ENCODE measurements at places on chromosomes 11 and 22.

DNA sequence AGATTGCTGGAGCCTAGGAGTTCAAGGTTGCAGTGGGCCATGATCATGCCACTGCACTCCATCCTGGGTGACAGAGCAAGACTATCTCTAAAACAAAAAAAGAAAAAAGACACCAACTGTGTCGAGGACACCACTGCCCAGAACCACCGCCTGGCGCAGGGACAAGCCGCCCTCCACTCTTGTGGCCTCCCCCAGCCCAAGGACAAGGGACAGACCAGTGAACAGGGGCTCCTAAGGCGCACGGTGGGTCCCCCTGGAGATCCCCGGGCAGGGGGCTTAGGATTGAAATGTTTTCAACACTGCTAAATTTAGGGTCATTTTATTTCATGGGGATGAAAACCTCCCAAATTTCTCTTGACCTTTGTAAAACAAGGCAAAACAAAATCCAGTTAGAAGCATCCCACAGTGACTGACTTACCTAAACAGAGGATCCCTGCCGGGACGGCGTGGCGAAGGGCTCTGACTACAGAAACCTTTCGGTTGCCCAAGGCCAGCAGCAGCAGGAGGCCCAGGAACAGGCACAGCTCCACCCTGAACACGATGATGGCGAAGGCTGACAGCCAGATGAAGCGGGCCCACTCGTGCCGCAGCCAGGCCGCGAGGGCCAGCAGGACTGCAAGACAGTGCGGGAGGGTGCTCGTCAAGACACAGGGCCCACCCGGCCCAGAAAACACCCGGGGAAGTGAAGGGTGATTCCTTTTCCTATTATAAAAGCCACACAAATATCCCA, 8.6 kb downstream of the ALG12 start:
- DNase-seq: no peak

GRCh38 chr11:37107831-37108230, 509.8 kb upstream of the RAG2 start:
- no peak for DNase-seq

DNA sequence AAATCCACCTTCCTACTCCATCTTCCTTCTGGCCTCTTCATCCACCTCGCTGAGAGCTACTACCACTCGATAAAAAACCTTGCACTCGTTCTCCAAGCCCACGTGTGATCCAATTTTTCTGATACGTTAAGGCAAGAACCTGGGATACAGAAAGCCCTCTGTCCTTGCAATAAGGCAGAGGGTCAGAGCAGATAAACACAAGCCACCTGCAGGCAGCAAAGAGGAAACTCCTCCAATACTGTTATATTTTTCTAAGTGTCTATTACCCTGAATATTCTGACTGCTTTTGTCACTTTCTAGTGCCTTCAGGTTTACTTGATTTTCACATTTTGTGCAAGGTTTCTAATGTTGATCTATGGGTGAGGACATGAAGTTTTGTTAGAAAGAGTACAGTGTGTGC, 26.6 kb downstream of the TRIM5 start:
- DNase-seq: no peak

GRCh38 chr11:111305876-111306275, 7.5 kb downstream of the POU2AF3 start:
- no peak for DNase-seq

- no peak for DNase-seq
These were observed 127.4 kb upstream of the OPCML start for GRCh38 chr11:133659538-133660201.

DNA sequence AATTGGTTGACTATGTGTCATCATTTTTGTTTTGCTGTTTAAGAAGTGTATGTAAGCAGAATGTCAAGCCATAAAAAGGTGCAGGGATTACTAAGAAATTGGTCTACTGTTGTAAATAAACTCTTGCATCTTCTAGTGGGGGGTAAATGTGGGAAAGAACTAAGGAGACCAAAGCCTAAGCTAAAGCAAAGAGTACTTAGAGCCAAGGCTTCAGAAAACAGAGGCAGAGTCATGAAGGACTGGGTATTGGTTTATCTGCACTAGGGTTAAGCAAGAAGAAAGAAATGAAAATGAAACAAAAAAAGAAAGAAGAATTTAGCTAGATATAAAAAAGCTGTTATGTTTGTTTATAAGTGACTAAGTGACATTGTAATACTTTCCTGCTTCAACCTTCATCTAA, 628.1 kb downstream of the METTL15 start:
- DNase-seq: no peak

DNA sequence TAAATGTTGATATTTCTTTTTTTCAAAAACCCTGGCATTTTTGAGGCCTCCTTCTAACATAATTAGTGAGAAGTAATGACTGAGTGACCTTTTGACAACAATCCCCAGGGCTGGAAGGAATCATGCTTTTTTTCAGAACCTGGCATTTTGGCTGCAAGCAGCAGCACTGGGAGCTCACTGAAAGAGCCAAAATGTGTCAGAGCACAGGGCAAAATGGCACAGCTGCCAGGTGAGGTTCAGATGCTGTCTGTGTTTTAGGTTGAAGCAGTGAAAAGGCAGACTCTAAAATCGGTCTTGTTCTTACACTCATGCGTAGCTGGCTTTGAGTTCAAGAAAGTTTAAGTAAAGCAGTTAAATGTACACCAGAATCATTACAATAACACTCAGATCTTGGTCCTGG, 1063.8 kb downstream of the DLG2 start:
- DNase-seq: no peak

DNA sequence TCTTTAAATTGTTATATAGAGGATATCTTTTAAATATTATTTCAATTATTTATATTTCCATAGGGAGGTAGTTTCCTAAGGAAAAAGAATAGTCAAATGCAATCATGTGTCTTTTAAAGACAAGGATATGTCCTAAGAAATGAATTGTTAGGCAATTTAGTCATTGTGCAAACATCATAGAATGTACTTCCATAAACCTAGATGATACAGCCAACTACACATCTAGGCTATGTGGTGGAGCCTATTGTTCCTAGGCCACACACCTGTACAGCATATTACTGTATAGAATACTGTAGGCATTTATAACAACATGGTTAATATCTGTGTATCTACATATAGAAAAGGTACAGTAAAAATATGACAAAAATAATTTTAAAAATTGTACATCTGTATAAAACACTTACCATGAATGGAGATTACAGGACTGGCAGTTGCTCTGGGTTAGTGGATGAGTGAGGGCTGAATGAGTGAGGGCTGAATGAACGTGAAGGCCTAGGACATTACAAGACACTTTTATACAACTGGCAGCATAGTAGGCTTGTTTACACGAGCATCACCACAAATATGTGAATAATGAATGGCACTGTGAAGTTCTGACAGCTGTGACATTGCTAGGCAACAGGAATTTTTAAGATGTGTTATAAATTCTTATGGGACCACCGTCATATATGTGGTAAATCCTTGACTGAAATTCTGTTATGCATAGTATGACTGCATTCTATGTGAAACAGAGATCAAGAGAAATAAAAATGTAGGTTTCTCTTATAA, 1879.0 kb upstream of the RAG2 start:
- DNase-seq: no peak
